Cardiac muscle cell (in vitro differentiated cells and primary cell): ENCODE measurements at places on chromosomes 5 and 9.

DNA sequence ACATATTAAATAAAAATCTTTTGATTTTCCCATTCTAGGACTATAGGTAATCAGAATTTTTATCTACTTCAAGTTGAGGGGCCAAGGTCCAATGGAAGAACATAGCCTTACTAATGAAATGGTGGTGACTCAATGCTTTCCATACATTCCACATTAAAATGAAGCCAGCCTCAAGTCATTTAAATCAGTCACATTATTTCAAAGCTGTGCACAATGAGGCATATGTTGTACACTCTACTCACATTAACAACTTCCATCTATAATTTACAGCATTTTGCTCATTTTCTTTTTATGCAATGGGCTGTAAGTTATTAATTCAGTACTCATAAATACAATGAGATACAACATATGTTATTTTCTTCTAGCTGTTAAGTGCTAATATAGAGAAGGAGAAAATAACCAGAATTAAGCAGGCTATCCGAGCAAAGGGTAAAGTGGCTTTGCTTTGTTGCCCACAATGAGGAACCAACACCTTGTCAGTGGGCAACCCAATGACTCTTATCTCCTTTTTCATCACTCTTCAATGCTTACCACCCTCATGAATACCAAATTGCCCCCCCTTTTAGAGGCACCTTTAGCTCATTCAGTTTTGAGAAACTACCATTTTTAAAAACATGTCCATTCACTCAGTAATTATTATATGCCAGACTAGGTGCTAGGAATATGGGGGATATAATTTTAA, 52.4 kb downstream of the TTLL11 start:
- DNase-seq = no peak
- H3K27me3 ChIP-seq = no peaks in the 10 kb centered on the region
- H3K4me3 ChIP-seq = no peak overlapping the region
- no peaks in the 10 kb centered on the region for H3K4me1 ChIP-seq
- no peaks in the 10 kb centered on the region for H3K36me3 ChIP-seq
- H3K27ac ChIP-seq = no peak overlapping the region

- DNase-seq = no peak
- H3K4me3 ChIP-seq = no peak overlapping the region
- peaks cover 33% of the 10 kb centered on the region for H3K4me1 ChIP-seq
- H3K36me3 ChIP-seq = no peaks in the 10 kb centered on the region
- peak overlapping the region; percentile 89 for H3K27ac ChIP-seq
Measured at GRCh38 chr5:83925321-83925954, 204.8 kb upstream of the HAPLN1 start.

DNA sequence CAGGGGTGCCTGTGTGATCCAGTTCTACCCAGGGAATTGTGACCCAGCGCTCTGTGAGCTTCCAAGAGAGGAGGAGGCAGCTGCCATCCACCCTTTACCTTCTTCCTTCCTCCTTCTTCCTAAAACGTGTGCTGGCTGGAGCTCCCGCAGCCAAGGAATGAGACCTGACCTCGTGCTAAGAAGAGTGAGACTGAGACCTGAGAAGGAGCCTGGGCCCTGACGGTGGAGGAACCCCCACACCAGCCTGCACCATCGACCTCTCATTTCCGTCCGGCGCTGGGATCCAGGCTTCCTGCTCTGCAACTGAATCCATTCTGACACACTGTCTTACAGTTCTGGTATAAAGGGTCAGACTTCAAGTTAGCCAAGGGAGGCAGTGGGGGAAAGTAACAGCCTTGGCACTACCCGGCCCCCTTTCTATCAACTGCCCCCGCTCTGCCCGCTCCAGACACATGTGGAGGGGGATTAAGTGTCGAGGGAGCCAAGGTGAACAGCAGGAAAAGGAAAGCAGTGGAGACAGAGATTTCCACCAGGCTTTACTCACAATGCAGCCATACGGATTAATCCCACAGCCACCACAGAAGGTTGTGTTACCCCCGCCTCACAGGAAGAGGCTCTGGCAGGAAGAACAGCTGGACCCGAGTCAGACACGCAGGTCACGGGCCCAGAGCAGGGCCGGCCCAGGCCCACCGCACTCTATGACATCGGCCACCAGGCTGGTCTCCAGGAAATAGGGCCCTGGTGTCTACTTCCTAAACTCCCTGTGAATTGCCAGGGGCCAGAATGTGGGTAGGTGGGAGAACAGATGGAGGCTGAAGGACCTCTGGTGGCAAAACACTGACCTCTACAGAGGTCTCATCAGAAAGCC, 15.8 kb downstream of the MGAT1 start:
- no peak overlapping the region for H3K27ac ChIP-seq
- H3K4me3 ChIP-seq = no peak overlapping the region
- DNase-seq = no peak
- H3K27me3 ChIP-seq = no peaks in the 10 kb centered on the region
- H3K4me1 ChIP-seq = peaks cover 11% of the 10 kb centered on the region

- no peaks in the 10 kb centered on the region for H3K36me3 ChIP-seq
- no peak for DNase-seq
- no peak overlapping the region for H3K27ac ChIP-seq
- H3K4me3 ChIP-seq = no peak overlapping the region
Measured at GRCh38 chr5:53059281-53059680, 50.3 kb downstream of the MOCS2 start.

DNA sequence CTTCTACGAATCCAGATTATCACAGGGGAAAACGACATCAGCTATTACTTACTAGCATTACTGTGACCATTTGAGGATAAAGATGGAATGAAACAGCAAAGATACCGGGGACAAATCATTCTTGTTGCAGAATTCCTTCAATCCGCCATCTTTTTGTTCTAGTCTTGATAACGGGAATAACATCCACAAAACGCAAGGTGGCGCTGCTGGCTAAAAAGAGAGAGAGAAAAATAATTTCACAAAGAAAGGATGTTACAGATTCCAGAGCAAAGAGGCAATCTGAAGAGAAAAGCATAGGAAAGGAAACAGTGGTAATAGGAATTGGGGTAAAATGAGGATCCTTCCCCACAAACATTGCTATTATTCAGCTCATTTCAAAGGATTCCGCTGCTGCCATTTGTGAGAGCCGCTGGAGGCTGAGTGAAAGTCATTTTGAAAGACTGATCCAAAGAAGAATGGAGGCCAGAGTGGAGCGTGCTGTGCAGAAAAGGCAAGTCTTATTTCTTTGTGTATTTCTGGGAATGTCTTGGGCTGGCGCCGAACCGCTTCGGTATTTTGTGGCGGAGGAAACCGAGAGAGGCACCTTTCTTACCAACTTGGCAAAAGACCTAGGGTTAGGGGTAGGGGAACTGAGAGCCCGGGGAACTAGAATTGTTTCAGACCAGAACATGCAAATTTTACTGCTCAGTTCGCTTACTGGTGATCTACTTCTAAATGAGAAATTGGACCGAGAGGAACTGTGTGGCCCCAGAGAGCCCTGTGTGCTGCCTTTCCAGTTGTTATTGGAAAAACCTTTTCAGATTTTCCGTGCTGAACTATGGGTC, at the start of gene PCDHB7:
PCDHB7 (plus strand) TSS at position 264 of the 824 bp plus-strand sequence; CDS start at position 456, 192 bp downstream.
- H3K36me3 ChIP-seq = no peaks in the 10 kb centered on the region
- H3K4me3 ChIP-seq = no peak within 1 kb of the TSS
- no peaks in the 10 kb centered on the region for H3K27me3 ChIP-seq
- H3K27ac ChIP-seq = no peak within 1 kb of the TSS
- DNase-seq = peak; percentile 24
- H3K4me1 ChIP-seq = no peaks in the 10 kb centered on the region

DNA sequence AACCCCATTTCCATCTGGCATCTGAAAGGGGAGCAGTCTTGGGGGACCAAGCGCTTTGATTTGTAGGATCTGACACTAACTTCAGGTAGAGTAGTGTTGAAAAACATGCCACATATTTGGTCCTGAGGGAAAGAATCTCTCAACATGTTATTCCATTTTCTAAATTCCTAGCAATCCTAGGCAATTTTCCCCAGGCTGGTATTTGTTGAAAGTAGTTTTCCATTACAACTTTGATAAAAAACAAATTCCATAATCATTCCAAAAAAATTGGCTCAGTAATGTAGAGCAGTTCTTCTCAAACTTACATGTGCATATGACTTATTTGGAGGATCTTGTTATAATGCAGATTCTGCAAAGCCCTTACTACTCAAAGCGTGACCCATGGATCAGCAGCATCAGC, 477.9 kb downstream of the ACTL7B start:
- no peak overlapping the region for H3K27ac ChIP-seq
- no peak overlapping the region for H3K4me3 ChIP-seq
- no peaks in the 10 kb centered on the region for H3K27me3 ChIP-seq

- no peak overlapping the region for H3K27ac ChIP-seq
- no peaks in the 10 kb centered on the region for H3K36me3 ChIP-seq
- H3K27me3 ChIP-seq = no peaks in the 10 kb centered on the region
- DNase-seq = no peak
Measured at GRCh38 chr5:78893940-78894677, 91.0 kb downstream of the ARSB start.

GRCh38 chr9:76150013-76150412, 244.2 kb downstream of the RFK start:
- no peak for DNase-seq
- no peaks in the 10 kb centered on the region for H3K36me3 ChIP-seq
- H3K4me3 ChIP-seq = no peak overlapping the region
- H3K4me1 ChIP-seq = no peaks in the 10 kb centered on the region
- H3K27ac ChIP-seq = no peak overlapping the region

GRCh38 chr9:100056561-100056960, 42.2 kb downstream of the ERP44 start:
- peaks cover 17% of the 10 kb centered on the region for H3K4me1 ChIP-seq
- no peaks in the 10 kb centered on the region for H3K36me3 ChIP-seq
- H3K4me3 ChIP-seq = no peak overlapping the region
